ENCODE measurements at places on chromosomes 3 and 15.

DNA sequence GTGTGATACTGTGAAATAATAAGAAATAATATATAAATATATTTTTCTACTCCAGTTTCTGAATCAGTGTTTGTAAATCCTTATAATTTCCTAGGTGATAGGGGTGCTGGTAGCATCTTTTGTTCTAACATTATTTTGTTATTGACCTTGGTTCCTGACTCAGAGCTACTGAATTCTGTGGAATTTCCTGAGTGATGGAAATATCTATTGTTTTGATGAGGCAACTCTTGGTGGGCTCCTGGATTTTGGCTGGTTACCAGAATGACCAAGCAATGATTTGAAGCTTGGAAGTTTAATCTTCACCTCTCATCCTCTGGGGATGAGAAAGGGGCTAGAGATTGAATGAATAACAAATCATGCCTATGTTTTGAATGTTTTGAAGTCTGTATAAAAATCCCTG is 377.3 kb downstream of the LPP start:
- no peak for DNase-seq

- DNase-seq: no peak
These were observed 8.0 kb downstream of the MUC13 start for GRCh38 chr3:124926426-124927101.

- DNase-seq: no peak
These were observed 285.2 kb upstream of the TLE3 start for GRCh38 chr15:70382762-70383458.

DNA sequence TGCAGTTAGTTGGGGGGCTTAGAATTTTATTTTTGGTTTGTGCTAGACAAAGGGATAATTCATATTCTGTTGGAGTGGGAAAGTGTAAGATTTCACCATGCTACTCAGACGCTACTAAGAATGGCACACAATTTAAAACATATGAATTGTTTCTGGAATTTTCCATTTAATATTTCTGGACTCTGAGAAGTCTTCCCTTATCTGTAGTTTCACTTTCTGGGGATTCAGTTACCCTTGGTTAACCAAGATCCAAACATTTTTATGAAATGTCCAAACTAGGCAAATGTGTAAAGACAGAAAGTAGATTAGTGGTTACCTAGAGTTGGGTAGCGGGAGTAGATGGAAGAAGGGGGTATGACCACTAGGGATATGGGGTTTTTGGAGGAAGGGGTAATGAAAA is 53.1 kb downstream of the TCF12 start:
- no peak for DNase-seq

DNA sequence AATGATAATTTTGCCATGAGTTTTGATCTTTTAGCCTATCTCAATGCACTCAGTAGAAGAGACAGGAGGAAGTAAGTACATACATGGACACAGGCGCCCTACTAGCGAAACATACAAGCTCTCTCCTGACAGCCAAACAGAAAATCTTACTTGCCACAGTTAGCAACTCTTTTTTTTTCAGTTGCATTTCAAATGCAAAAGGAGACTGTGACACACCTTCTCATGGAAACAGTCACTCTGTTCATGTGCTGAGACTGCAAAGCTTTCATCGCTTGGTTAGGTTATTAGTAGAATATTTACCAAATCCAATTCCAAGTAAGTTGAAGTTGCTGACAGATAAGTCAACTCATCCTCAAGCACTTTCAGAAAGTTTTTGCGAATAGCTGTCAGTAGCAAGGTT is 223.3 kb downstream of the FOXP1 start:
- DNase-seq: no peak

Measured in HT-29 (cell line).